ENCODE measurements at places on chromosomes 7 and 10. TPM values are rescaled to one million over a fixed set of nuclear protein-coding genes. Genes with fewer than 3 reads are reported as not detected.

Gene TBL2
- 48.2 TPM for total RNA-seq

Gene PKD2L1
- total RNA-seq = not detected

Gene C10orf67
- 0.18 TPM for total RNA-seq

- H3K27me3 ChIP-seq = no peaks in the 10 kb centered on the region
- H3K27ac ChIP-seq = peak overlapping the region; percentile 69
- no peak for DNase-seq
Observed at GRCh38 chr10:32317795-32318357, 29.1 kb downstream of the EPC1 start.

DNA sequence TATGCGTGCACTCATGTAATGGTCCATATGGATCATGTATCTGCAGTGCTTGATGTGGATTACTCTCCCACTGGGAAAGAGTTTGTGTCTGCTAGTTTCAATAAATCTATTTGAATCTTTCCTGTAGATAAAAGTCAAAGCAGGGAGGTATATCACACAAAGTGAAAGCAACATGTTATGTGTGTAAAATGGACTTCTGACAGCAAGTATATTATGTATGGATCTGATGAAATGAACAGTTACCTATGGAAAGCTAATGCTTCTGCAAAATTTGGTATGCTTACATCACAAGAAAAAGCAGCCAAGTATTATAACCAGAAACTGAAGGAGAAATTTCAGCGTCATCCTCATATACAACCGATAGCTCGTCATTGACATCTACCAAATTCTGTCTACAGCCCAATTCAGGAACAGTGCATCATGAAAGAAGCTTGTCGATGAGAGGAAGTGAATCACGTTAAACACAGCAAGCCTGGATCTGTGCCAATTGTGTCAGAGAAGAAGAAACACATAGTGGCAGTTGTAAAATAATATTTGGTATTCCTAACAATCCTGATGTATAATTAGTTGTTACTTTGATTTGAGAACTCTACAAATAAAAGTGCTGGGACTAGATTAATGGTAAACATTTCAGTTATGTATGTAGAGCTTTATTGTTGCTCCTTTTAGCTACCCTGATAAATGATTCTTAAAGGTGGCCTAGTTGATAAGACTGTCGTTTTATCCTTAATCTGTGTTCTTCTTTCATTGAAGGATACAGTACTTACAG is 14.2 kb upstream of the SYPL1 start:
- H3K27ac ChIP-seq = no peak overlapping the region
- peak overlapping the region; percentile 55 for H3K4me3 ChIP-seq
- peaks cover 8% of the 10 kb centered on the region for H3K4me1 ChIP-seq
- H3K36me3 ChIP-seq = no peaks in the 10 kb centered on the region

DNA sequence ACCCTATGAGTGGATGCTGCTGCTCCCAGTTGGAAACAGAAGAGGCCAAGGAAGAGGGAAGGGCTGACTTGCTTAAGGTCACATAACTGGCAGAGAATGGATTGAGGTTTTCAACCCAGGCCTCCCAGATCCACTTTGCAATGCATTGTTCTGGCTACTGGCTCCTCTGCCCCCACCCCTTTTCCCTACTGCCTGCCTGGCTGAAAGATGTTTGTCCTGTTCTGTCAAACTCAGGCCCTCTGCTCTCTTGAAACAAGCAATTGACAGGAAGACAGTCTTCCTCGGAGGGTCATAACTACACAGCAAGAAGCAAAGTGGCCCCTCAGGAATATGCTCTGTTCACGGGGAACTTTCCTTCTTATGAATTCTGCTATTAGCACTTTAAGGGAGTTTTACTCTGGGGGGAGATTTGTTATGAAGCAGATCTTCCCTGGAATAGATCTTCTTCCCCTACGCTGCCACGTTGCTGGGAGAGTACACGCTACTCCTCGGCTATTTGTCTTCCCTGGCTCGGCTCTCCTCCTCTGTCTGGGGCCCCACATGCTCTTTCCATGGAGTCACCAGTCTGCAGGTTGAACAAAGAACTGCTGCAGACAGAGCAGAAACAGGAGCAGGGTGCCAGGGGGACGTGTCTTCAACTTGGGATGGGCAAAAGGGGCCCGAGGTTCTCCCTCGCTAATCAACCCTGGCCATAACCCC is 436.1 kb downstream of the TYW1 start:
- H3K4me1 ChIP-seq = no peaks in the 10 kb centered on the region
- no peaks in the 10 kb centered on the region for H3K36me3 ChIP-seq
- H3K4me3 ChIP-seq = no peak overlapping the region
- no peaks in the 10 kb centered on the region for H3K27me3 ChIP-seq

DNA sequence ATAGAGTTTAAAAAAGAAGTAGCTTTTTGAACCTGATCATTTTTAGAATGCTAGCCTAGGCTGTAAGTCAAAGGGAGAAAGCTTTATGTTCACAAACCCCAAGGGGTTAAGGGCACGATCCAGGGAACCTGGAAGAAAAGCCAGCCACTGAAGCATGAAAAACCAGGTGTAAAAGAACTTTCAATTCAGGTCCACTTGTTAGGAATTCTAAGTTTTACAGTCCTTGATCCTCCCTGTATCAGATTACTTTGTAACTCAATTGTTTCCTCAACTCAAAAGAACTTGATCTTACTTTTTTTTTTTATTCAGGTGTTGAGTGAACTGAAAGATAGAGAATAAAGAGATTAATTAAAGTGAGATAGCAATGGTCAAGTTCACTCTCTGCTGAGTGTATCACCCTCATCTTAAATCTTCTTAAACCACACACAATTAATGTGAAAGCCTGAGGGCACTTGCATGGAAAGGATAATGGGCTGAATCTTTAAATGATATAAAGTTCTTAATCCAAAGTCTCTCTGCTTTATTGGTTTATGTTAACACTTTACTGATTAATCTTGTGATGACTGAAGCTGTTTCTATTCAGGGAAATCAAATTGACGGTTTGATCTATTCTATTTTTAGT is 672.2 kb upstream of the LRRN3 start:
- no peaks in the 10 kb centered on the region for H3K36me3 ChIP-seq
- no peaks in the 10 kb centered on the region for H3K27me3 ChIP-seq
- no peak overlapping the region for H3K27ac ChIP-seq
- no peak for DNase-seq

Data from activated T-helper 1 cell treated with anti-CD3 and anti-CD28 coated beads, Interleukin-12 subunit alpha, Interleukin-12 subunit beta, Interleukin-2, Interleukin-4 antibody, amounts not matched to agents 30 ng/mL and 10 ng/mL and 1 ng/mL, durations not matched to agents 14 hours and 24 hours and 36 hours (primary cell).